ENCODE measurements at places on chromosomes 7 and 10.

GRCh38 chr7:25303281-25304181 lies 75.2 kb upstream of the NPVF start:
- no peak for DNase-seq

- DNase-seq = no peak
Measured at GRCh38 chr10:23755556-23755955, 316.7 kb downstream of the OTUD1 start.

DNA sequence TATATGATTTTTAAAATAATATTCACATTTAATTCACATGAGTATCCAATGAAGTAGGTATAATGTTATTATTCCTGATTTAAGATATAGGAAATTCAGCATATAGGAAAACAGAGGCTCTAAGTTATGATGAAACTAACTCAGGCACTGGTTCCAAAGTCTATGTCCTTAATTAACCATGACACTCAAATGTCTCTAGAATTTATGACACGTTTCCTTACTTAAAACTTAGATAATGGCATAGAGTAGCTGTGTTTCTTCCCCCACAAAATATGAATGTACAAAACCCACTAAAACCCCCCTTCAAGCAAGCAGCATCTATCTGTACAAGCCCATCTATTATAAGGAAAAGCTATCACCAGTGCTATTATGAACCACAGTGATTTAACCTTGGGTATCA lies 72.9 kb upstream of the CDK1 start:
- DNase-seq = no peak

DNA sequence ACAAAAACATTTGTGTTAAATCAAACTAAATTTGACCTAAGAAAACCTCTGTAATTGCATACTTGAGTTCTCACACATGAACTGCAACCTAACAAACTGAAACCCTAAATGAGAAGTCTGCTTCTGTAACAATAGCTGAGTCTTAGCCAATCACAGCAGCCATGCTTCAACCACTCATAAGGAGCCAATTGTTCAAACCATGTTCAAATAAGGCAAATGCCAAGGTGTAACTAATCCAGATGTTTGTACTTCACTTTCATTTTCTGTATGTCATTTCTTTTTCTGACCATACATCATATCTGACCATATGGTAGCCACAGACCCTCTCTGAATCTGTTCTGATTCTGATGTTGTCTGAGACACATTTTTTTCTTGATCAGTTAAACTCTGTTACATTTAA lies 47.5 kb upstream of the ANTXRL start:
- DNase-seq = no peak

- DNase-seq = no peak
Measured at GRCh38 chr7:112573302-112574039, 92.7 kb downstream of the LSMEM1 start.

DNA sequence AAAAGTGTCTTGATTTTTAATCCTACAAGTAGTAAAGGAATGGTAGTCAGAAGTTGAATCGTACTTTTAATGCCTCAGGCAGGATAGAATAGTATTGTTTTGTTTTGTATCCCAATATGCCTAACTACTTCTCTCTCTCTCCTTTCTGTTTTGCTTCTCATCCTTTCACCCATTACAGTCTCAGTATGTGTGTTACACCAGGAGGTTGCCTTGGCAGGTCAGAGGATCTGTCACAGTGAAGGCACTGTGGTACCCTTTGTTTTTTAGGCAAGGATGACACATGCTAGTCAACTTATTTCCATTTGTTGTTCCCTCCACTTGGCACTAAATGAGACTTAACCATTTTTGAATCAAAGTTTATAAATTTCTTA lies 94.4 kb downstream of the MAPK8 start:
- no peak for DNase-seq

DNA sequence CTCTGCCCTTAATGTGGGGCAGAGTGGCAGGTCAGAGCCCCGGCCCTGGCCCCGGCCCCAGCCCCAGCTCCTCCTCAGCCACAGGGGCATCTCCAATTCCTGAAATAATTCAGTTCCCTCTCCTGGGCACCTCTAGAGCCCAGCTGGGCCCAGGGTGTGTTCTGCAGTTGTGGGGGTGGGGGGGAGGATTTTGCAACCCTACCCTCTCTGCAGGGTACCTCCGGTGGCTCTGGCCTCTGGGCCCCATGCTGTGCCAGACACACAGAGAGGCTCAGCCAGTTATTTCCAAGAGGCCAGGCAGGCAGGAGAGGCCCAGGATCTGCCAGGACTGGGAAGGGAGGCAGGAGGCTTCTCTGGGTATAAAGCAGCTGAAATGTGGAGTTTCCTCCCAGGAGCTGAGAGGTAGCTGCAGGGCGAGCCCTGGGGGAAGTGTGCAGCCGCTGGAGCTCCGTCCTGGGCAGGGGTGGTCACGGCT lies 47.9 kb downstream of the PWWP2B start:
- DNase-seq = no peak

- DNase-seq = no peak
Measured at GRCh38 chr7:47188136-47188535, 393.8 kb downstream of the TNS3 start.

DNA sequence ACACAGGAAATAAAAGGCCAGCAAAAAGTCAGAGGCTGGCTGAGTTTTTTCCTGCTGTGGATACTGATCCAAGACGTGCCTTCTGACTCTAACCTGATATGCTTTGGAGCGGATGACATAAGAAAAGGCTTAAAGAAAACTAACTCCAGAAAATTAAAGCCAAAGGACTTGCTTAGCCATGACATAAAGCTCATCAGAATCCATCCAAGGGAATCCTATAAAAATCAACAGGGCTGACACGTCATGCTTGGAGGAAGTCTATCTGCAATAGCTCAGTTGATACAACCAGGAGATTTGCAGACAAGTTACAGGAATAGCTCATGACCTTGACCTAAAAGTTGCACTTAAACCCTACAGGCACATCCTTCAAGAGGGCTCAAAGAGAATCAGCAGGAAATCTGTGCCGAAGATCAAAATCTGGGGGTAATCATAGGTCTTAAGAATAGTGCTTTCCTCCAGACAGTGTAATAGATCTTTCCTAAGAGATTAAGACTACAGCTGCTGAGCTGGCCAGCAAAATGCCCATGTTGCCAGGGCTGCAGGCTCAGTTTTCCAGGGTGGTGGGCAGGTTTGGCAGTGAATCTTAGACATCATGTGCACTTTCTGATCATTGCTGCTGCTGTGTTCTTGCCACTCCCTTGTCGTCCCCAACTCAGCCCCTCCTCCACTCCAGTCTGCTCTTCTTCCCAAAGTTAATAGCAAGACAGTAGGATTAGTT lies 111.5 kb upstream of the SVIL start:
- DNase-seq = no peak

DNA sequence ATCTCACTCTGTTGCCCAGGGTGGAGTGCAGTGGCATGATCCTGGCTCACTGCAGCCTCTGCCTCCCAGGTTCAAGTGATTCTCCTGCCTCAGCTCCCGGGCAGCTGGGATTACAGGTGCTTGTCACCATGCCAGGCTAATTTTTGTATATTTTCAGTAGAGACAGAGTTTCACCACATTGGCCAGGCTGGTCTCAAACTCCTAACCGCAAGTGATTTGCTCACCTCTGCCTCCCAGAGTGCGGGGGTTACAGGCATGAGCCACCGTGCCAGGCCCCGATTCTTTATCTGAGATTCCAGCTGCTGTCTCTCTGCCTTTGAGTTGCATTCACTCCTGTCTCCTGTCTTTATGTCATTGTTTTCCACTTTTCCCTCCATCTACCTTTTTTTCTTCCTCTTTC lies 168.7 kb downstream of the TMEM178B start:
- no peak for DNase-seq

- DNase-seq = no peak
Measured at GRCh38 chr7:106551936-106552335, 109.0 kb downstream of the CCDC71L start.

DNA sequence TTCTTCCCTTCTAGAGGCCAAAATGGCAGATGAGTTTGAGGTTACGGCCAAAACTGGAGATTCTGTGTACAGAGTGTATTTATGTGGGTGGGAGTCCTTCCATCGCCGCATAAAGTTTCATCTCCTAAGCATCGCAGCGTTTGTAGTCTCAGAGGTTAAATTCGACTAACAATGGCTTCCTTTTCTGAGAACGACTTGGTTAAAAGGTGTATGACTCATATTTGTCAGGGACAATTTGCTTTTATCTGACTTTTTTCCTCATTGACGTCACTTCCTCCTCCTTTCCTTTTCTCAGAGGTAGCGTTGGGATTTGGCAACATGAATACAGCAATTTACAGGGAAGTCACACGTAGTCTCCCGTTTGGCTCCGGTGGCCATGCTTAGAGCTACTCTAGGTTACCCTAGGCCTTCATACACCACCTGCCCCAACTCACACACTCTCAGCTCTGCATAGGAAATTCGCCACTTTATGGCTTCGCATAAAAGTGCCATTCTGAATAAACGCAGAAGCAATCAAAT lies 37.6 kb upstream of the TCF7L2 start:
- DNase-seq = no peak

- DNase-seq = no peak
Measured at GRCh38 chr7:157910446-157910845, 573.6 kb downstream of the DNAJB6 start.

- no peak for DNase-seq
Measured at GRCh38 chr10:104281694-104282093, 12.7 kb downstream of the GSTO2 start.

GRCh38 chr10:121185816-121186455 lies 334.8 kb downstream of the WDR11 start:
- DNase-seq = no peak

DNA sequence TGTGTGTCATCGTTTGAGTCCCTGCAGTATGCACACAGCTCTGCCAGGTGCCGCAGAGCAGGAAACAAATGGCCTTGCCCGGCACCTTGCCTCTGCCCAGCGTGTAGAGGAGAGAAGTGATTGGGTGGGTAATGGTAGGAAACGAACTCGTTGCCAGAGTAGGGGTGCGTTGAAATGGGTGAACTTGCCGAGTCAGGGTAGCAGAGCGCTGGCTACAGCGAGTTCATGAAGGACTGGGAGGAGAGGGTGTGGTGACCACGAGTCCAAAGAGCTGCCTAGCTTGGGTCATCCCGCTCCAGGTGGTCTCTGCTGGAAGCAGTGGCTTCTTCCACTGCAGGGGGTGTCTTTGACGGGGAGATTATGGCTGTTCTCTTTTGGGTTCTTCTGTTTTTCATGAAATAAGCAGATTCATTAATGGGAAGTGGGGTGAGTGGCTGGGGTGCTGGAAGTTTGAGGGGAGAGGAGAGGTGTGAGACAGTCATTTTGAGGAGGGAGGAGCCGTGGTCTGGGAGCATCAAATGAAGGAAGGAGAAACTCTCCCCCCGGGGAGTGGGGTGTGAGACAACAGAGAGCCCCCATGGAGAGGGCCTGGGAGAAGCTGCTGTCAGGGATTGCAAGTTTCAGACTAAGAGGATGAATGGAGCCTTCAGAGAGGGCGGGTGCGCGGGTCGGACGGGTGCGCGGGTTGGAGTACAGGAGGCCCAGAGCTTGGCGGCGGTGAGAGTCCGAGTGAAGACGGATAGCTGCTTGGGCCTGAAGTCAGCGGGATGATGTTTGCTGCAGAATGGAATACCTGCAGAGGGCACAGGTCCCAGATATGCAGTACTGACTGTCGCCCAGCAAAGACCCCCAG lies 26.2 kb downstream of the PPP2R2D start:
- DNase-seq = no peak

- no peak for DNase-seq
Measured at GRCh38 chr10:67976292-67977245, 92.1 kb downstream of the SIRT1 start.

DNA sequence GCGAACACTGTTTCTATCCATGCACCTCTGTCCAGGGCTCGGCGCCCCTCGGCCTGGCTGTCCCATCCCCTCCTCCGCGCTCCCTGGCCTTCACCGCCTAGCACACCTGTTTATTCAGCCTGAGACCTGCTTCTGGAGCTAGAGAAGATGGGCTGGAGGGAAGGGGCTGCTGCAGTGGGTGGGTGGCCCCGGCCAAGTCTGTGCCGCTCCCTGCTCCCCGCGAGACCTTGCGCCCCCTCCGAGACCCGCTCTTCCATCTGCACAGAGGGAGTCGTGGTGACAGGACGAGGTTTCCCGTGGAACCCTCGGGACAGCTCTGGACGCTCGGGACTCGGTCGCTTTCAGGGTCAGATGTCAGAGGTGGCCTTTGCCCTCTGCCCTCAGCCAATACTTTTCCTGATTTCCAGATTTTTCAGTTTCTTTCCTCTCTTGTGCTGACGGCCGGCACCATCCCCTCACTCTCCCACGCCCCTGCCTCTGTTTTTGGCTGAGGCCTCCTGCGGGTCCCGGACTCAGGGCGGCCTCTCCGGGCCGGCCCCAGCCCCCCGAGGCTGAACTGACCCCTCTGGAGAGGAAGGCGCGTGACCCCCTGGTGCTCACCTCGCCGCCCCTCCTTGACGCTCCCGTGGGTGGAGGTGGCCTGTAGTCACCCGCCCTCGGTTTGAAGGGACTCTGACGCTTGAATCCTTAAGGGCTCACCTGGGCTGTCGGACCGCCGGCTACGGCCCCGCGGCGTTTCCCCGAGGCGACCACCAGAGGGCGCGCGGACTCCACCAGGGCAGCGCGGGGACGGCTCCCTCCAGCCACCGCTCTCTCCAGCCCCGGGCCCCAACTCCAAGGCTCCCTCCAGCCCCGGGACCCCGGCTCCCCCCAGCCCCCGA lies 15.6 kb downstream of the SHH start:
- DNase-seq = peak; percentile 50

DNA sequence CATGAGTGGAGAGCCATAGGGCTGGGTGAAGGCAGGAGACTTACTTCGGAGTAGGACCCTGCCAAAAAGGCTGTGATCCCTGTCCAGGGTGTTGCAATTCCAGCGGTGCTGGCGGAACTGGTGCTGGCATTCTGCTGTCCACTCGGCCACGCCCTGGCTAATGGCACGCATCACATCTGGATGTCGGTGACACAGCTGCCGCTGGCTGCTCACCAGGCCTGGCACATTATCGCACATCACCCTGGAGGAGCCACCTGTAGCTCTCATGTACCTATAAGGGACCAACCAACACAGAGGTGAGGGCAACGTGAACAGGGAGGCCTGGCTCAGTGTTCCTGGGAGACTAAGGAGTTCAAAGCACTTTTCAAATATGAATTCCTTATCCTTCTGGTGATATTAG lies 2.3 kb downstream of the WNT2 start:
- DNase-seq = no peak

GRCh38 chr10:132324186-132324585 lies 7.8 kb upstream of the LRRC27 start:
- DNase-seq = no peak

GRCh38 chr10:7085913-7086589 lies 324.8 kb downstream of the SFMBT2 start:
- no peak for DNase-seq

- DNase-seq = no peak
Measured at GRCh38 chr10:122362621-122363020, 11.9 kb upstream of the PLEKHA1 start.

DNA sequence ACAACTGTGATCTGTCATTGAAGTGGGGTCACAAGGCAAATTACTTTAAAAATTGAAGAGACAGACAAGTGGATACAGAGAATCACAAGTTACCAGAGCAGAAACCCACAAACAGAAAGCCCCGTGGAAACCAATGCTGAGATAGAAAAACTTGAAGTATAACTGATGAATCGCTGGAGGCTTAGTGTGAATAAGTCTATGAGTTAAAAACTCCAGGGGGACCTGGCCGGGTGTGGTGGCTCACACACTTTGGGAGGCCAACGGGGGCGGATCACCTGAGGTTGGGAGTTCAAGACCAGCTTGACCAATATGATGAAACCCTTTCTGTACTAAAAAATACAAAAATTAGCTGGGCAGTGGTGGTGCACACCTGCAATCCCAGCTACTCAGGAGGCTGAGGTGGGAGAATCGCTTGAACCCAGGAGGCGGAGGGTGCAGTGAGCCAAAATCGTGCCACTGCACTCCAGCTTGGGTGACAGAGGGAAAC lies 69.7 kb upstream of the ZNRF2 start:
- no peak for DNase-seq

GRCh38 chr10:100081075-100082001 lies at the start of gene CPN1:
Gene CPN1 (minus strand): TSS chr10:100081869. CDS start chr10:100081625, 244 bp downstream.
- no peak for DNase-seq
